Mesothelial cell of epicardium (in vitro differentiated cells): ENCODE measurements at places on chromosomes 2 and 18.

- no peak for DNase-seq
Observed at GRCh38 chr2:54092940-54093339, 22.5 kb upstream of the ACYP2 start.

GRCh38 chr2:24973812-24974211 lies 2.1 kb upstream of the DNAJC27 start:
- no peak for DNase-seq

GRCh38 chr2:241379481-241380480 lies 23.7 kb downstream of the FARP2 start:
- no peak for DNase-seq

DNA sequence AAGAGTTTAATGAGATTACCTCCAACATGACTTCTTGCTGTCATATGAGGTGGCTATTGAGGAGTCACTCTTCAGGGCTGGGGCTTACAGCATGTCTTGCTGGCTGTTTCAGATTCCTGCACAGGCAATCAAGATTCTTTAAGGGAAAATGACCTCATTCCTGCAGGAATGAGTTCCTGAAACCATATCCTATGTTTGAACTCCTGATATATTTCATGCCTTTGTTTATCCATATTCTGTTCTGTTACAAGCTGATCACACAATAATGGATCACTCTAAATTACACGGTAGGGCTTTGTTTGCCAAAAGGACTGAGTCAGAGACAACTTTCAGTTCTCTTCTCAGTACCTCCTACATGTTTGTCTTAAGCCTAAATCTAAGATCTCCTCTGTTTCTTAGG lies 879.8 kb upstream of the PIK3C3 start:
- no peak for DNase-seq

DNA sequence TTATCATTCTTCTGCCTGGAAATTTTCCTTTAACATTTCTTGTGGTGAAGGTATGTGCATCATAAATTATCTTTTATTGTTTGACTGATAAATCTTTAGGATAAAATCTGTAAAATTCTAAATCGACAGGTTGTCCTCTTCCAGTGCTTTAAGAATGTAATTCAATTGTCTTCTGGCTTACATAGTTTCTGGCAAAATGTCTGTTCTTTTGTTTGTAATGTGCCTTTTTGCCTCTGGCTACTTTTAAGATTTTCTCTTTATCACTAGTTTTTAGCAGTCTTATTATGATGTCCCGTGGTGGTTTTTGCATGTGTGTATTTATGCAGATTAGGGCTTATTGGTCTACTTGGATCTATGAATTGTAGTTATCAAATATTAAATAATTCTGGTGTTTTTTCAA lies 203.6 kb upstream of the COPS8 start:
- no peak for DNase-seq

- no peak for DNase-seq
Observed at GRCh38 chr2:129723277-129724020, 256.0 kb upstream of the RAB6C start.

DNA sequence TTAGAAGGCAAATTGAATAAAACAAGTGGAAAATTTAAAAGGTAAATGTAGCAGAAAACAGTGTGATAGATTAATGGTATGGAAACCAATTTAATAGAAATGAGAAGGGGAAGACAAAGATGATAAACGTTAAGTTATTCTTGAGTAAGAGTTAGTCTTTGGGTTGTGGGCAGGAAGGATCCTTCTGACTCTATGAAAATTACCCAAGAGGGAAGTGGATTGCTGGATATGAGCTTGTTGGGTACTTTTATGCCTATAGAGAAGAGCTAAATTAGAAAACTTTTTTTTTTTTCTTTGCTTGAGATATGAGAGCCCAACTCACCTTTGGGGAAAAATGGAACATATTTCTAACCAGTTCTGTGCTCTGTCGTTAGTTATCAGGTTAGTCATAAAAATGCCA lies 144.0 kb downstream of the LDLRAD4 start:
- no peak for DNase-seq

DNA sequence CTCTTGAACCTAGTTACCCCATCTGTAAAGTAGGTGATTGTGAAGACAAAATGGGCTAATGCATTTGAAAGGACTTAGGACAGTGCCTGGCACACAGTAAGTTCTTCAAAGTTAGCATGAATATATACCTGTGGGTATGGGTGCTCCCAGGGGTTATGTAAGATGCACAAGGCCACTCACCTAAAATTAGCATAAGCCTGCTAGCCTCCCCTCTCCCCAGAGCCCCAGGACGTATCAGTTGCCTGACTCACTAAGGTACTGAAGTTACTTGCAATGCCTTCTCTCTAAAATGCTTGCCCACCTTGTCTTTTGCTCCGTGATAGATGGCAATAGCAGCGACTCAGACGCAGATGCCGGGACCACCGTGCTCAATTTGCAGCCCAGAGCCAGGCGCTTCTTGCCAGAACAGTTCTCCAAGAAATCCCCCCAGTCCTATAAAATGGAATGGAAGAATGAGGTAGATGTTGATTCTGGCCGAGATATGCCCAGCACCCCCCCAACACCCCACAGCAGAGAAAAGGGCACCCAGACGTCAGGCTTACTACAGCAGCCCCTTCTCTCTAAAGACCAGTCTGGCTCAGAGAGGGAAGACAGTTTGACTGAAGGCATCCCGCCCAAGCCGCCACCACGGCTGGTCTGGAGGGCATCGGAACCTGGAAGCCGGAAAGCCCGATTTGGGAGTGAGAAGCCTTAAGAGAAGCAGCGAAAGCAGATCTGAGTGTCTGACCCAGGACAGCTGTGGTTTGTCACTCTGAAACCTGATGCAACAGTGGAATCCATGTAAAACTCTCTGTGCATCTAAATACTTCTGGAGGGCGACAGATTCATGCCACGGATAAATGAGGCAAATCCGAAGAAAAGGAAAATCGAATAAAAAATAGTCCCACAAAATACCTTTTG lies 53.8 kb upstream of the TMEM182 start:
- DNase-seq: no peak

DNA sequence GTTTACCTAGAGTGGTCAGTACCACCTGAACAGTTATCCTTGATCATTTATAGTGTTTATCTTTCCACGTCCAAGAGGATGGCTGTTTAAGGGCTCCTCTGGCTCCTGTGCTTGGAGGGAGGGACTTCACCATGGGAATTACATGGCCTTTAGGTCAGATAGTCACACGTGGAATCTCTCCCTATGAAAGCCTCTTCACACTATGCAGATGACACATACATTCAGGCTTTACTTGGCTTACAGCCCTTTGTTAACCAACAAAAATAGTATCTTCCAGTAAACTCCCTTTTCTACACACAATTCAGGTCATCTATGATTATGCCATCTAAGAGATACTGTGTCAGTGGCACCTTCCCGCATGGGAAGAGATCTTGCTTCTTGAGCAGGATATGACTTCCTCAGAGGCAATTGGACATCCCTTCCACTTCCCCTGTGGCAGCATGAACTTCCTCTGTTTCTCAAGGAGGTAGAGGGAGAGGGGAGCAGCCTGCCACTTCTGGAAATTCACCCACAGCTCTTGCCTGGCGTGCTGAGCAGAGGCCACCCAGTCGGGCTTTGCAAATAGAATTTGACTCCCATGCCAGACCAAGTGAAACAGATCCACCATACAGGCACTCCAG lies 53.5 kb downstream of the COLEC12 start:
- DNase-seq: no peak

GRCh38 chr2:178450524-178450773 lies 526 bp downstream of the PRKRA start:
- DNase-seq: no peak

DNA sequence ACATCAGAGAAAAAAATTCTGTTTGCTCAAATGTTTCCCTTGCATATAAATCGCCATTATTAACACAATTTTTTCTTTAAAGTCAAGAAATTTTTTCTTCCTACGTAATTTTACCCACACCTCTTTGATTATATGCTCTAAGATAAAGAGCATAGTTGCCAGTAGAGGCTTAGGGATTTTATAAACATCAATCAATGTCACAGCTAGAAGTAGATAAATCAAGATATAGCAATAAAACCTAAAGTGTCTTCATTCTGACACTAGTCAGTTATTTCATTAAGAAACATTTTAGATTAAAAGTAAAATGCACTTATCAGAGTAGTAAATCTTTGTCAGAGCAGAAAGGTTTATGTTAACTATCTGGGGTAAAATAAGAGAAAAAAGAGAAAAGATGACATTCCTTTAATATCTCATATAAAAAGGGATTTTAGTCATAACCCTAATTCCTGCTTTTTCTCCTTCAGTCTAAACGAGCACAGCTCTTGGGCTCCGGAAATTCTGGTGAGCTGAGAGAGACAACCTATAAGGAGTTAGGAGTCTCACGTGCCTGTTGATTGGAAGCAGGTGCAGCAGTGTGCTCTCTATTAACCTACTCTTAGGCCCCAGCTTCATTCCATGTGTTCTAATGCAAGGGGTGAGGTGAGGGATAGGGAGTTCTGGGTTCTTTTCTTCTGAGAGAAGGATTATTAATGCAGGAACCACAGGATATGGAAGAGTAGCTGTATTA lies 172.4 kb upstream of the GULP1 start:
- DNase-seq: no peak

GRCh38 chr18:25962176-25962575 lies 128.2 kb downstream of the SS18 start:
- no peak for DNase-seq

GRCh38 chr2:47054036-47054555 lies 101.0 kb downstream of the STPG4 start:
- no peak for DNase-seq

DNA sequence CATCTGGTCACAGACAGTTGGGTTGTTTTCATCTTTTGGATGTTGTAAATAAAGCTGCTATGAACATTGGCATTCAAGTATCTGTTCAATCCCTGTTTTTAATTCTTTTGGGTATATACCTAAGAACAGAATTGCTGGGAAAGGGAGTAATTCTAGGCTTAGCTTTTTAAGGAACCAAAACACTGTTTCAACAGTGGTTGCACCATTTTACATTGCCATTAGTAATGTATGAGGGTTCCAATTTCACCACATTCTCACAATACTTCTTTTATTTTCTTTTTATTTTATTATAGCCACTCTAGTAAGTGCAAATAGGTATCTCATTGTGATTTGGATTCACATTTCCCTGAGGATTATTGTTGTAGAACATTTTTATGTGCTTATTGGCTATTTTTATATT lies 108.9 kb upstream of the GLS start:
- no peak for DNase-seq

- no peak for DNase-seq
Observed at GRCh38 chr2:217553679-217554078, 449.1 kb downstream of the TNS1 start.

DNA sequence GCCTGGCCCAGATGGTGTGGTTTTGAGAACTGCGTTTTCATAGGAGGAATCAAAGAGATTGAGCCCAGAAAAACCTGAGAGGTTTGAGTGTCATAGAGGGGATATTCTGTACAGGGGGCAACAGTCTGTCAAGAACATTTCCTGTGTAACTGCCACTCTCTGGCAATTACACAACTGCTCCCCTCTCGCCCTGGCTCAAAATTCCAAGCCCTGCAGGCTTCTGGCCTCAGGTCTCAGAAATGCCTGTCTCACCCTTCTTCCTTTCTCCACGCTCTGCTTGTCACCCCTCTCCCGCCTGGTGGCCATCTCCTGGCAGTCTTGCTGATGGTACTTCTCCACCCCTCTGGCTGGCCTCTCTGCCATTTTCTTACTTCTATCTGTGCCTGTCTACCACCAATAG lies 4.0 kb downstream of the VAMP5 start:
- DNase-seq: no peak

GRCh38 chr2:85175369-85176299 lies 42.4 kb downstream of the TCF7L1 start:
- DNase-seq: no peak

GRCh38 chr2:63163161-63163820 lies 112.7 kb downstream of the OTX1 start:
- DNase-seq: no peak

DNA sequence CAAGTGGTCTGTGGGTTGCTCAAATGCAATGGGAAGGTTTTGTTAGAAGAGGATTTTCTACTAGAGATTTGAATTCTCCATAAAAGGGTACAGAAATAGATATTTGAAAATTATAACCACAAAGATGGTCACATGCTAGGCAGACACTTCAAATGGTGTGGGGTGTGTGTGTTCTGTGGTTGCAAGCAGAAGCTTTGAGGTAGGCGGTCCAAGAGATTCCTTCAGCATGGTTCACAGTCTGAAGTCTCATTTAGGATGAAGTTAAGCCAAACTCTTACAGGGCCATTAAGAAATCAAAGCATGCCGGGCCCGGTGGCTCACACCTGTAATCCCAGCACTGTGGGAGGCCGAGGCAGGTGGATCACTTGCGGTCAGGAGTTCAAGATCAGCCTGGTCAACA lies 38.3 kb upstream of the RMDN2 start:
- DNase-seq: no peak
